ENCODE measurements at places on chromosomes 7 and 10.

DNA sequence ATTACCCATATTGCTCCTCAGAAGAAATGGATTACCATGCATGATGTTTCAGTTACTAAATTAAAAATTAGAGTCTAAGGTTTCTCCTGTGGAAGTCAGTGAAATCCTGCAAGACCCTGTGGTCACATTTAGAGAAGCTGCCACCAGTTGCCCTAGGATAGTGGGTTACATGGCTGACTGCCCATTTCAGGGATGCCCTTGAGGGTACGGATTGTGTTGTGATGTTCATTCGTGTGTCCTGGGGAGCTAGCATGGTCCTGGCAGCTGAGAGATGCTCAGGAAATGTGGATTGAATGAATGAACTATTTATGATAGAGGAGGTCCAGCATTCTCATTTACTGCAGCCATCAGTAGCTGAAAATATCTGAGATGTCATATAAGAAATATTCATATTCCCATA, 55.1 kb downstream of the TMEM178B start:
- no peak for DNase-seq

DNA sequence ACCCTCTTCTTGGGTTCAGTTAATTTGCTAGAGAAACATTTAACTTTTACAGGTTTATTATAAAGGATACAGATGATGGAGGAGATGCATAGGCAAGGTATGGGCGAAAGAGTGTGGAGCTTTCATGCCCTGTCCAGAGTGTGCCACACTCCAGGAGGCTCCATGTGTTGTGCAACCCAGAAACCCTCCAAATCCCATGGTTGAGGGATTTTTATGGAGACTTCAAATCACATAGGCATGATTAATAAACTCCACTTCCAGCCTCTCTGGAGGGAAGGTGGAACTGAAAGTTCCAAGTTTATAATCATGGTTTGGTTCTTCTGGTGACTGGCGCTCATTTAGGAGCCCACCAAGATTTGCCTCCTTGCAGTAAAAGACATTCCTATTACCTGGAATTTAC, 159.9 kb downstream of the PHTF2 start:
- DNase-seq = no peak

GRCh38 chr10:61912981-61913380, 11.5 kb downstream of the ARID5B start:
- no peak for DNase-seq

GRCh38 chr10:5650664-5651387, 15.6 kb downstream of the ASB13 start:
- no peak for DNase-seq

GRCh38 chr7:17472939-17473338, 174.5 kb downstream of the AHR start:
- no peak for DNase-seq

DNA sequence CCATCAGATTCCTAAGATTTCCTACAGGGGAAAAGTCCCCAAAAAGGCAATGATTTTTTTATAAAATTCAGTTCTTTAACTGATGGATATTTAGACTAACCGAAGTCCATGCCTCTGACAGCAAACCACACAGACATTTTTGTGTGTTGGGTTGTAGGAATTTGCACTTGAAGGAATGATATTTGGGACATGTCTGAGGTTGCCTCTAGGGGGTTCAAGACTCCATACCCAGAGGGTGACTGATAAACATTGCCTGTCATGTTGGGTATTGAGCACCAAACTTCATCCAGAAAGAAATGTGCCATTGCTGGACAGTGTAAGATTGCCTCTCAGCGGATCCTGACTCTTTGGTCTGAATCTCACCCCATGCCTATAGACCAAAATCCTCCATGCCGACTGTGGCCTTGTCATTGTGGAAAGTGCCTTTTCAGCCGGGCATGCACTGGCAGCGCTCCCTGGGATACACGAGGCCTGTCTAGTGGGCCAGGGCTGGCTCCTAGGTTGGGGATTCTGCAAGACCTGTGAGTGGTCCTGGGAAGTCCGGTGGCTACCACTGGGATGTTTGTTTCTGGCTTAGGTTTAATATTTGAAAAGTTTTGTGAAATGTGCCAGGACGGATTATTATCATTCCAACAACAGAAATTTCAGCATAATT, 252.9 kb downstream of the WDR37 start:
- DNase-seq = no peak
